ENCODE measurements at places on chromosomes 3 and 15.

DNA sequence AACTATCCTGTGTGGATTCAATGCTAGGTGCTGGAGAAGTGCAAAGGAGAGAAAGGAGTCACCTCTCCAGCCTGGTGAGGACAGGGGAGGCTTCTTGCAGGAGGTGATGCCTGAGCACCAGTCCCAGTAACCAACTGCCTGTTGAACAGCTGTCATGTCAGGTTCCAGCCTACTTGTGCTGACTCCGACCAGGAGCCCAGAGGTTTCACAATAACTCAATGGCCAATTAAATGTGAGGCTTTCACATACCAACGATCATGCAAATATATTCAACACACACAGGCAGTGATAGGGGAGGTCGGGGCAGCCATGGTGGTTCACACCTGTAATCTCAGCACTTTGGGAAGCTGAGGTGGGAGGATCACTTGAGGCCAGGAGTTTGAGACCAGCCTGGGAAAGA lies 7.7 kb downstream of the SORD start:
- DNase-seq, result no peak

DNA sequence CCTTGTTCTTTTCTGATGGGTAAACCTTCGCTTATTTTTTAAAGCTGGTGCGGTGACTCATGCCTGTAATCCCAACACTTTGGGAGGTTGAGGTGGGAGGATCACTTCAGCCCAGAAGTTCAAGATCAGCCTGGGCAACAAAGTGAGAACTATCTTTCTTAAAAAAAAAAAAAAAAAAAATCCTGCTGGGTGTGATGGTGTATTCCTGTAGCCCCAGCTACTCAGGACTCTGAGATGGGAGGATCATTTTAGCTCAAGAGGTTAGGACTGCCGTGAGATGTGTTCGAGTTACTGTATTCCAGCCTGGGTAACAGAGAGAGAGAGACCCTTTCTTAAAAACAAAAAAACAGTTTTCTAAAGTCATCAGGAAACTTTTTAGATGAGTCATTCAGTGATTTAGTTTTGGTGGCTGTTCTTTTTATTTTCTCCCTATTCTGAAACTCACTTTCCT lies 37.7 kb downstream of the SLMAP start:
- DNase-seq, result no peak

DNA sequence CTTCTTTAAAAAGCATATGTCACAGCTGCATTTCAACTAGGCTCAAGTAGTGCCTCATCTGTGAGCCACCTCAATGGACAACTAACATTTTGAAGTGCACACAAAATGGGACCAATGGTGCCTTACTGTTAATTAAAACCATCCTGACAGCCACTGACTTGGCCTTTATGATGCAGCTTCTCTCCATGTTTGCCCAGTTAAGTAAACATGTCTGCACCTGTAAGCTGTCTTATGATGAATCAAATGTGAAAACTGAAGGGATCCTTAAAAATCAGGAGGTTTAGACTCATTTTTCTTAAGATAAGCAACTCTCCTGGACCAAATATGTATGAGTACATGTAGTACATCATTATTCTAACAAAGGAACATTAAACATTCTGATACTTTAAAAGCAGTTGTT lies 861.6 kb downstream of the ROBO1 start:
- DNase-seq, result no peak

DNA sequence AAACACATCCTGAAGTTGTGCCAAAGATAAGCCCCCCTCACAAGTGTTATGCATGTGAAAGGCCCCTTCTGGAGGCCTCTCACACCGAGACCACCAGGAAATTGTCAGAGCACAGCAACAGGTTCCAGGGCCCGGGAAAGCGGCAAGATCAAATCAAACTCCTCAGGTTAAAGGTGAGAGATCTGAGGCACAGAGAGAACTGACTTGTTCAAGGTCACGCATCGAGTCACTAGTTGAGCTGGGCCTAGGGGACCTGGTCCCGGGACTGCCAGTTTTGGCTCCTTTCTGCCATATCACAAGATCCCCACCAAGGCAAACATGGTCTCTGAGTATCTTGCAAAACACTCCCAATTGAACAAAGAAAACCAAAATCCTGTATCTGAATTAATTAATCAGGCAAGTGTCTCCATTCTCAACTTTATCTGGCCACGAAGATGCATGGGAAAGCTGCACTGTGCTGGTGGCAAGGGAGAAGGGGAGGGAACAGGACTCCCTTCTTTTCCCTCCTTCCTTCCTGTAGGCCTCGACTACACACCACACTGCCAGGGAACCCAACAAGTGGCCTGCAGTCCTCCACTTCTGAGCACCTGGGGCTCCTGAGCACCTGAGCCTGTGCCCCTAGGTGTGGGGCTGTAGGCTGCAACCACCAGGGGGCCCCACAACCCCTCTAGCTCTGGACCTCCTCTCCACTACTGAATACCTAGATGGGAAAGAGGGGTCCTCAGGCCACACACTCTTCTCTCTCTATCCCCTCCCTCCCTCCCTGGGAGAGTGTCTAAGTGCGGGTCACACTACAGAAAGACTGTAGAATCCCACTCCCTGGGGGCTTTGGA lies 37.3 kb downstream of the ANP32A start:
- peak; percentile 68 for DNase-seq

GRCh38 chr3:46512191-46512749 lies 14.5 kb downstream of the RTP3 start:
- DNase-seq, result no peak

DNA sequence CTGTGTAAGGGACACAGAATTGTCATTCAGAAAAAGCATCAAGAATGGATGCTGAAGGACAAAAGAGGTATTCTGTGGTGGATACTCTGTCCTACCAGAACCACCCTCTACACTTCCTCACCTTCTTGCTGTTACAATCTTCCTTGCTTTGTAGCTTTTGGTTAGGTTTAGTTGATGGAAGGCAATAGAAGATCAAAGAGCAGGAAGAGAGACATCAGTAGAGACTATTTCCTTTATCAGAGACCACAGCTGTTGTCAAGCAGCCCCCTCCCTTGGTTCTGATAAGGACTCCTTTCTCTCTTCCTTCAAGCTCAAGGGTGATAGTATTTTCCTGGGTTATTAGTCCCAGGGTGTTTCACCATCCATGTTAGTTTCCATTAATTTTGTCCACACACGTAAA lies 84.7 kb upstream of the ALCAM start:
- no peak for DNase-seq

- DNase-seq, result no peak
These were observed 6.9 kb downstream of the CORO2B start for GRCh38 chr15:68585574-68586273.

- DNase-seq, result peak; percentile 56
These were observed 1.2 kb downstream of the PHC3 start for GRCh38 chr3:170180079-170180907.

DNA sequence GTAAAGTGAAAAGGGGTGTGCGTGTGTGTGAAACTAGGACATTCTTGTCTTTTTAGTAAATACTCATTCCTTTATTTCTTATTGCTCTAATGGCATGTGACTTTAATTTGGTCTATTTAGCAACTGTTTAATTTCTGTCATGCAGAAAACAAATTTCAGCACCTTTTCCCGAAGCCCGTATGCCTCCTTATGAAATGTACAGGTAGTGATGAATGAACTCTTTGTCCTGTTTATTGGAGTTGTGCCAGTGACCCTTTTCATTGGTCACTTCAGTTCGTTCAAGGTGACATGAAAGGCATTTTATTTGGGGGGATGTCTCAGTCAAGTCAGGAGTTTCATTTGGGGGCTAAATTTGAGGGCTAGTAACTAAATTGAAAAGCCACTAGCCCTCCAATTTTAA lies 55.2 kb downstream of the ITPR1 start:
- DNase-seq, result no peak

DNA sequence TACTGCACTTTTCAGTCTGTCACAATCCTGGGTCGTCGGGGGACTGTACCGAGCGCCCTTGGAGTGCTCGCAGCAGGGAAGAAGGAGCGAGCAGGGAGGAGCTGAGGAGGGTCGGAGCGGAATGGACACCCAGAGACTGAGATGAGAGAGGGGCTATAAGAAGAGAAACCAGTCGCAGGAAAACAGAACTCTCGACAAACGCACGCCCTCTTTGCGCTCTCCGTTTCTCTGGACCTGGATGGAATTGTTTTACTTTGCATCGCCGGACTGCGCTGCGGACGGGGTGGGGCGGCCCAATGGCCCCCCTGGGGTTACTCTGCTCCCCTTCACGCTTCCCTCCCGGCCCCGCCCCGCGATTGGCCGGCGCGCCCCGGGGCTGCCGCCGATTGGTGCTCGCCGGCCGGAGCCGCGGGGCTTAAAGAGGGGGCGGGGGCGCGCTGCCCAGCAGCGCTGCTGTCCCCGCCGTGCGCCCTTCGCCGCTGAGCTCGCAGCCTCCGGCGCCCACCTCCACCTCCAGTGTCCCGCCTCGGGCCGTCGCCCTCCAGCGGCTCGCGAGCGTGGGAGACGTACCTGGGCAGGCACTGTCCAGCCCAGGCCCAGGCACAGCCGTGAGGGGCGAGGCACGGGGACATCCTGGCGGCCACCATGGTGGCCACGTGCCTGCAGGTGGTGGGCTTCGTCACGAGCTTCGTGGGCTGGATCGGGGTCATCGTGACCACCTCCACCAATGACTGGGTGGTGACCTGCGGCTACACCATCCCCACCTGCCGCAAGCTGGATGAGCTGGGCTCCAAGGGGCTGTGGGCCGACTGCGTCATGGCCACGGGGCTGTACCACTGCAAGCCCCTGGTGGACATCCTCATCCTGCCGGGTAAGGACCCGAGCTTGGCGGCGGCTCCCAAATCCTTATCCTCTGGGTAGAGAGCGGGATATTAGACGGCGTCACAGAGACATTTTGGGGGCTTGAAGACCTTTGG lies at the start of gene CLDN11:
TSS of gene CLDN11 (plus strand) at position 447 of the 977 bp plus-strand sequence. CDS start at position 646, 199 bp downstream.
- no peak for DNase-seq

GRCh38 chr3:174907027-174907426 lies 47.9 kb downstream of the NAALADL2 start:
- no peak for DNase-seq

GRCh38 chr3:195013411-195014361 lies 257.3 kb downstream of the XXYLT1 start:
- DNase-seq, result no peak

GRCh38 chr15:91408476-91409076 lies 308.5 kb downstream of the SV2B start:
- no peak for DNase-seq

GRCh38 chr3:149292666-149293065 lies 40.8 kb downstream of the TM4SF18 start:
- DNase-seq, result no peak

- DNase-seq, result no peak
These were observed 237.7 kb downstream of the AGBL1 start for GRCh38 chr15:86317384-86317740.

DNA sequence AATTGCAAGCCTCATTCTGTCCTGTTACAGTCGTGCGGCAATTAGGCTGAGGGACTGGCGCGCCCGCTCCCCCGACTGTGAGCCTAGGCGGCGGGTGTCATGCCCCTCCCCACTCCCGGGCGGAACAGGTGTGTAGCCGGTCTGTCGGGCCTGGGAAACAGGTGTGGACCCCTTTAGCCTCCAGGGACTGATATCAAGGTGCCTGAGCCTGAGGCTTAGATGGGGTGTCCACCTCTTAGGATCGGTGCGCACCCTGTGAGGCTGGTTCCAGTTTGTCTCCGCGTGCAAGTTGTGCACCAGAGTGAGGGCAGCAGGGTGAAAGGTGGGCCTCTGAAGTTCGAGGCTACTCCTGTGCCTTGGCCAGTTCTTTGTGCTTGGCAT lies 686 bp downstream of the VPS8 start:
- DNase-seq, result no peak

DNA sequence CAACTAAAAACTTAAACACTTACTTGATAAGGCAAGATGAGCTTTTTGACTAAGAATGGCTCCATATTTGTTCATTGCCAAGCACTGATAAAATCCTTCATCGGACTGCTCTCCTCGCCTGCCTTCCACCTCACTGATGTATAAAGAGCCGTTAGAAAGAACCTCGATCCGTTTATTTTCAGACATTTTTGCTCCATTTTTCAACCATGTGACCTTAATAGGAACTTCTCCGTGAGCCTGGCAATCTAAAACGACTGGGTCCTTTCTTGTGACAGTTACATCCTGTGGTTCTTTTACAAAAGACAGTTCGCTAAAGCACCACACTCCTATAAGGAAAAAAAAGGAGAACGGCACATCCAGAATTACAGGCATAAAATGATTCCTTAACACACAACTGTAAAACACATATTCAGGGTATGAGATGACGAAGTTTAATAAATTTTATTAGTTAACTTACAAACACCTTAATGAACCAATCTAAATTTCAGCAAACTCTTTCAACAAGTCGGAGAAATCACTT lies 2.5 kb downstream of the PRTG start:
- DNase-seq, result no peak

DNA sequence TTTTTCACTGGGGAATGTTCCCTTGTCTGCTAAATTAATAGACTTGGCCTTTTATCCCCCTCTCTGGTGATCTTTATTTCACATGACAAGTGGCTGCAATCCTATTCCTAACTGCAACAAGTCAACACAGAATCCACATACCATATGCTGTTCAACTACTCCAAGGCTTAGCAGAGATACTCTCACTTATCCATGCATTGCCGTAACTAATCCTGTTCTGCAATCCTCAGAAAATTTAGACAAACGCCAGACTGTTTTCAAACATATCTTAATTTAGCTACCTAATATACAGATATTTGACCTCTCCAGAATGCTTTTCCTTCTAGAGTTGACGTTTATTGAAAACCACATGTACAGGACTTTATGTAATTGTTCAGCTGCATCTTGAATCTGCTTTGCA lies 37.9 kb downstream of the EID1 start:
- DNase-seq, result no peak

GRCh38 chr15:79815468-79815867 lies 81.3 kb downstream of the MTHFS start:
- DNase-seq, result no peak

- DNase-seq, result no peak
These were observed 36.7 kb upstream of the MBNL1 start for GRCh38 chr3:152232001-152232400.

DNA sequence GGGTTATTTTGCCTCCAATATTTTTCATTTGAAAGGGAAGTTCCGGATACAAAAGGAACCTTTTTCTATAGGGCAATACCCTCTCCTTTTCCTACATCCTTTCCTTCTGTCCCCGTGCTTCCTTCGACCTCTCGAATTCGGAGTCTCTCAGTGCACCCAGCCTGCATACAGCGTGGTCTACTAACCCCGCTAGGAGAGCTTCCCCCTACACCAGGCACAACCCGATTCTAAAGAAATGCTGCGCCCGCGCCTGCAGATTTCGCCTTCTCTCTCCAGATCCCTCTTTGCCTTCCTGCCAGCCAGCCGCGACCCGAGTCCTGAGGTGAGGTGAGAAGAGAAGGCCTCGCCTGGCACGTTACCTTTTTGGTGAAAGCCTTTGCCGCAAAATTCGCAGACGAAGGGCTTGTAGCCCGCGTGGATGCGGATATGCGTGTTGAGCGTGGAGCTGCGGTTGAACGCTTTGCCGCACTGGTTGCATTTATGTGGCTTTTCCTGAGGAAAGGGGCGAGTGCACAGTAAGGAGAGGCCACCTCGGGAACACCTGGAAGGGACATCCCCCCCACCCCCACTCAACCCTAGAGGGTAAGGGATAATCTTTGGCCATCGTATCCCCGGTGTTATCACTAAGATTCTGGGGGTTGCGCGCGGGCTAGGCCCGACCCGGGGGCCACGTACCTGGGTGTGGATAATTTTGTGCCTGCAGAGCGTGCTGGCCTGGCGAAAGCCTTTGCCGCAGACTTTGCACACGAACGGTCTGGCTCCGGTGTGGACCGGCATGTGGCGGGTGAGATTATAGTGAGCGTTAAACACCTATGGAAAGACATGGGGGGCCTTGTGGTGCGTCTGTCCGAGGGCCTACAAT lies 2.3 kb downstream of the FEZF2 start:
- no peak for DNase-seq
